PC-9 (cell line): ENCODE measurements at places on chromosomes 6 and 20. TPM values are rescaled to one million over a fixed set of nuclear protein-coding genes. Genes with fewer than 3 reads are reported as not detected.
A peak's percentile ranks its signal among the peaks of the same experiment; 100 is the strongest.

DNA sequence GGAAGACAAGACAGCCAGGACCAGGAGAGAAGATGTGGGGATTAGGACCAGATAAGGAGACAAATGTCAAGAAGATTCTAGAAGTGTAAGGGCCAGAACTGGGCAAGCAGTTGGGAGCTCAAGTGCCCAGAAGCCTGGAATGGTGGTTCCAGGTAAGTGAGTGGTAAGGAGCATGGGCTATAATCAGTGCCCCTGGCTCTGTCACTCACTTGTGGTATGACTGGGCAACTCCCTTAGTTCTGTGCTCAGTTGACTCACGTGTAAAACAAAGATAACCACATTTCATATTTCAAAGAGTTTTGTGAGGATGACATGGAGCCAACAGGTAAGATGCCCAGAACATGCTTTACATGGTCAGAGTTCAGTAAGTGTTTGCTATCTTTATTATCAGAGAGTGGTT is 11.2 kb downstream of the CCDC167 start:
- DNase-seq = no peak
- no peaks in the 10 kb centered on the region for H3K4me1 ChIP-seq
- no peaks in the 10 kb centered on the region for H3K36me3 ChIP-seq
- H3K27me3 ChIP-seq = no peaks in the 10 kb centered on the region

DNA sequence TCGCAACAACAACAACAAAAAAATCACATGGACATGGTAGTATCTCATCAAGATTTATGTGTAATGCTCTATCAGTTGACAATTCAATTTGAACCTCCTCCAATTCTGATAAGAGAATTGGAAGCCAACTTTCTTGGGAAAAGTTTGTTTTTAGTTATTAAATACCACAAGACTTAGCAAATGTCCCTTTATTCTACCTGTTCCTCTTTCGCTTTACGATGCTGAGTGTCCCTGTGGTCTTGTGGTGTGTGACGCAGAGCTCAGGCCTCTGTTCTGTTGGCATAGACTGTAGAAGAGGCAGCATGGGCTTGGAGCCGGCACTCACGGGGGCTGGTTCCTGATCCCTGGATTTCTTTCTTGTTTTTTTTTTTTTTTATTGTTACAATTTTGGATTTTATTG is 76.7 kb downstream of the PSMB1 start:
- no peak overlapping the region for H3K4me3 ChIP-seq
- peaks cover 92% of the 10 kb centered on the region for H3K27me3 ChIP-seq
- H3K36me3 ChIP-seq = no peaks in the 10 kb centered on the region
- no peaks in the 10 kb centered on the region for H3K4me1 ChIP-seq
- no peak for DNase-seq

- no peak for DNase-seq
- H3K4me1 ChIP-seq = peaks cover 18% of the 10 kb centered on the region
- no peak overlapping the region for H3K4me3 ChIP-seq
- no peaks in the 10 kb centered on the region for H3K36me3 ChIP-seq
- H3K27ac ChIP-seq = no peak overlapping the region
Measured at GRCh38 chr20:23214903-23215302, 128.8 kb upstream of the CD93 start.

DNA sequence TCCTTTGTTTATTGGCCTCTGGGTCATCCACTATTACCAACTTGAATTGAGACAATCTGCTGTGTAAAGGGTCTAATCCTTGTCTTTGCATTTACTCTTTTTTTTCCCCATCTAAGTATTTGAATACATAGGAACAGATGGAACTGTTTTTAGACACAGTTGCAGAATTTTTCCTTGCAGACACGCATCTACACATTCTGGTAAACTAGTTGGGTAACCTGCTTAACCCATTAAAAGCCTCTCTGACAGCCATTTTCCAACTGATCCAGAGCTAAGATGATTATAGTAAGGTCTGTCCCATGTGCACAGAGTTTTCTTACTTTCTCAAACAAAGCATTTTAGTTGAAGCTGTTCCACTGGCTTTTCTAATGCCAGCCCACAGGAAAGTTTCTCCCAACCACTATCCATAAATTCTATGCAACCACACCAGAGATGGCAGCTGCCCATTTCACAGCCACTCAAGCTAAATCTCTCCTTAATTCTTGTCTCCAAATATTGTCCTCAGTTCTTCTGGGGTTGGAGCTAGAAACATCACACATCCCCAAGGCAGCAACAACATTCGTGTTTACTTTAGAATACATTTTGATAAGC is 492.1 kb downstream of the MAFB start:
- peaks cover 11% of the 10 kb centered on the region; the same call in 1 of the 2 replicates for H3K27me3 ChIP-seq
- H3K36me3 ChIP-seq = no peaks in the 10 kb centered on the region
- no peak overlapping the region for H3K4me3 ChIP-seq
- H3K27ac ChIP-seq = no peak overlapping the region
- no peaks in the 10 kb centered on the region for H3K4me1 ChIP-seq
- no peak for DNase-seq

DNA sequence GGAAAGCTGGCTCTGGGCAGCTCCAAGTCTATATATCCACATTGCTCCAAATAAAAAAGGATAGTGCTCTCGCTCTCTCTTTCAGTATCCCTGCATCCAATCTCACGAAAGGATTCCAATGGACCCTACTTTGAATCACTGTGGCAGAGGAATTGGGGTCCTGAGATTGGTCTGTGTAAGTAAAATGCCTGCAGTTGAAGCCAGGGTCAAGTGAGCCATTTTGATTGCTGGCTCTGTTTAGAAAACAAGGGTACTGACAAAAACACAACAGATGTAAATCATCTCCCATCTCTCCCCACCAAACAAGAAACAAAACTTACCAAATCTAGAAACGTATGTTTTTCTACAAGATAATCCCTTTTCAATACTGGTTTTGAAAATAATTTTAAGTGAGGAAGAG is 45.6 kb downstream of the RSPO3 start:
- H3K4me3 ChIP-seq = no peak overlapping the region
- H3K4me1 ChIP-seq = no peaks in the 10 kb centered on the region
- H3K27ac ChIP-seq = no peak overlapping the region

Gene CEBPB
- 112 and 117 TPM in 2 replicates for total RNA-seq

Gene SCRT2
- total RNA-seq = not detected in 2 replicates

- DNase-seq = no peak
- H3K4me3 ChIP-seq = no peak overlapping the region
- H3K27me3 ChIP-seq = no peaks in the 10 kb centered on the region
- no peaks in the 10 kb centered on the region for H3K36me3 ChIP-seq
- no peak overlapping the region for H3K27ac ChIP-seq
Measured at GRCh38 chr6:25369433-25370177, 90.4 kb downstream of the CARMIL1 start.

- no peak for DNase-seq
- H3K4me1 ChIP-seq = no peaks in the 10 kb centered on the region
- H3K27ac ChIP-seq = no peak overlapping the region
- no peaks in the 10 kb centered on the region for H3K36me3 ChIP-seq
- peaks cover 83% of the 10 kb centered on the region for H3K27me3 ChIP-seq
- no peak overlapping the region for H3K4me3 ChIP-seq
Measured at GRCh38 chr6:107740496-107741190, 83.5 kb downstream of the SCML4 start.

- no peak overlapping the region for H3K4me3 ChIP-seq
- no peaks in the 10 kb centered on the region for H3K27me3 ChIP-seq
- H3K4me1 ChIP-seq = no peaks in the 10 kb centered on the region
- H3K36me3 ChIP-seq = no peaks in the 10 kb centered on the region
- DNase-seq = no peak
Measured at GRCh38 chr6:117960877-117961276, 53.8 kb downstream of the SLC35F1 start.

- H3K27me3 ChIP-seq = no peaks in the 10 kb centered on the region
- H3K27ac ChIP-seq = no peak overlapping the region
- H3K4me3 ChIP-seq = no peak overlapping the region
- peaks cover 6% of the 10 kb centered on the region; the same call in 1 of the 2 replicates for H3K4me1 ChIP-seq
- DNase-seq = no peak
- H3K36me3 ChIP-seq = no peaks in the 10 kb centered on the region
Measured at GRCh38 chr6:89357390-89357789, 4.9 kb upstream of the UBE2J1 start.

- DNase-seq = no peak
- H3K27me3 ChIP-seq = no peaks in the 10 kb centered on the region
- no peaks in the 10 kb centered on the region for H3K36me3 ChIP-seq
Measured at GRCh38 chr6:57216235-57217101, 5.6 kb downstream of the RAB23 start.

GRCh38 chr6:109187399-109188114 is 92.2 kb downstream of the CEP57L1 start:
- no peaks in the 10 kb centered on the region for H3K27me3 ChIP-seq
- H3K4me3 ChIP-seq = no peak overlapping the region
- H3K27ac ChIP-seq = no peak overlapping the region
- DNase-seq = peak; percentile 60
- no peaks in the 10 kb centered on the region for H3K4me1 ChIP-seq
- no peaks in the 10 kb centered on the region for H3K36me3 ChIP-seq

DNA sequence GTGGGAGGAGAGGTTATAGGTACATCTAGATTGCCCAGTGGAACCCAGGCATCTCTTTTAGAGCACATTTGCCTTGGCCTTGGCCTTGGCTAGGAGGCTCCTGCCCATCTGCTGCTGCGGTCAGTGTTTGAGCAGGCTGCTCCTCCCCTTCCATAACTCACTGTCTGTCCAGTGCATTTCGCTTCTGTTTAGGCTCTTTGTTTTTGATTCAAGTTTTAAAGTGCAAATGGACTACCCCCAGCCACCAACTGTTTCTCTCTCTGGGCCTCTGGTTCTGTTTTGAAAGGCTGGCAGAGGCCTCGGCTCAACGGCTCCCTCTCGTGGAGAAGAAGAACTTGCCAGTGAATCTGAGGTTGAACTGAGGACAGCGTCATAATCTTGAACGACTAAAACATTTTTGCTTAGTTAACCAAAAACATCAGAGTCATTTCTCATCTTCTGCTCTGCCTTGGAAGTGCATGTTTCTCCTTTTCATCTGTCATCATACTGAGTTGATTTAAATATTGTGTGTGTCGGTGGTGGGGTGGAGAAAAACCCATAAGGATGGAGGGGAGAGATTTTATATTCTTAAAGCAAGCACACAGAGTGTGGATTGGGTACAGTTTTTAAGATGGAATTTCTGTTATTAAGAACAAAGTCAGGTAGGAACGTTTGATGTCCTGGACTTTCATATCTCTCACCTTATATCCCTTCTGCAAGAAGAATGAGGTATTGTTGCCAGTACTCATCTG is 171.4 kb downstream of the DTNBP1 start:
- H3K27me3 ChIP-seq = no peaks in the 10 kb centered on the region
- no peak overlapping the region for H3K4me3 ChIP-seq
- no peaks in the 10 kb centered on the region for H3K4me1 ChIP-seq
- no peaks in the 10 kb centered on the region for H3K36me3 ChIP-seq

Gene CDKN1A
- 14.3 and 14.8 TPM in 2 replicates for total RNA-seq

DNA sequence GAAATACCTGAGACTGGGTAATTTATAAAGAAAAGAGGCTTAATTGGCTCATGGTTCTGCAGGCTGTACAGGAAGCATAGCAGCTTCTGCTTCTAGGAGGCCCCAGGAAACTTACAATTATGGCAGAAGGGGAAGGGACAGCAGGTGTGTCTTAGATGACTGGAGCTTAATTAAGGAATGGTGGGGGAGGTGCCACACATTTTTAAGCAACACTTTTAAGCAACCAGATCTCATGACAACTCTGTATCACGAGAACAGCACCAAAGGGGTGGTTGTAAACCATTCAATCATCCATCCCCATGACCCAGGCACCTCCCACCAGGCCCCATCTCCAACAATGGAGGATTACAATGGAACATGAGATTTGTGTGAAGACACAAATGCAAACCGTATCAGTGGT is 26.9 kb downstream of the FIG4 start:
- no peaks in the 10 kb centered on the region for H3K4me1 ChIP-seq
- no peaks in the 10 kb centered on the region for H3K27me3 ChIP-seq
- no peak overlapping the region for H3K27ac ChIP-seq
- H3K4me3 ChIP-seq = no peak overlapping the region
- 0 out of 2 replicates have a peak, but pooled peaks cover 6% of the 10 kb centered on the region for H3K36me3 ChIP-seq

- H3K27me3 ChIP-seq = peaks cover 98% of the 10 kb centered on the region
- no peak overlapping the region for H3K4me3 ChIP-seq
- H3K36me3 ChIP-seq = no peaks in the 10 kb centered on the region
- no peaks in the 10 kb centered on the region for H3K4me1 ChIP-seq
Measured at GRCh38 chr20:63126876-63127699, 88.8 kb downstream of the YTHDF1 start.

GRCh38 chr6:98539741-98540140 is 294.6 kb upstream of the POU3F2 start:
- DNase-seq = no peak
- no peak overlapping the region for H3K27ac ChIP-seq
- H3K4me1 ChIP-seq = no peaks in the 10 kb centered on the region
- no peaks in the 10 kb centered on the region for H3K36me3 ChIP-seq
- H3K4me3 ChIP-seq = no peak overlapping the region

DNA sequence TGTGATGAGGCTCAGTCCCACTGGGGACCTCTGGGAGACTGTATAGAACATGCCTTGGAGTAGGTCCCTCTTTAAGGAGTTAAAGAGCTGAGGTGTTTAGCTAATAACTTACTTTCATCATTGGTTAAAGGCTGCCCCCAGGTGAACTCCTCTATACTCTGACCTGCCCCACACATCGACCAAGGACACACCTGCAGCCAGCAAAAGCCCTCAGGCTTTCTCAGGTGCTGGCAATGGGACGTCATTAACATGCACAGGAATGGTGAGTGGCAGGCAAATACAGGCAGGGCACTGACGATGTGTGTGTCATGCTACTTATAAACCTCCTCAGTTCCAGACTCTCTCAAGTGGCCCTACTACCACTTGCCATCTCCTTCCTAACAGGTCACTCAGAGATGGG is 366.4 kb downstream of the KIF16B start:
- no peaks in the 10 kb centered on the region for H3K4me1 ChIP-seq
- no peak for DNase-seq
- no peaks in the 10 kb centered on the region for H3K36me3 ChIP-seq
- no peaks in the 10 kb centered on the region for H3K27me3 ChIP-seq

Gene STMND1
- total RNA-seq = 0.26 TPM in 1 of 2 replicates, not detected in the other

Gene GTSF1L
- not detected in 2 replicates for total RNA-seq

Gene SEC63
- total RNA-seq = 43.0 and 101 TPM in 2 replicates

Gene TRIM10
- not detected in 2 replicates for total RNA-seq

DNA sequence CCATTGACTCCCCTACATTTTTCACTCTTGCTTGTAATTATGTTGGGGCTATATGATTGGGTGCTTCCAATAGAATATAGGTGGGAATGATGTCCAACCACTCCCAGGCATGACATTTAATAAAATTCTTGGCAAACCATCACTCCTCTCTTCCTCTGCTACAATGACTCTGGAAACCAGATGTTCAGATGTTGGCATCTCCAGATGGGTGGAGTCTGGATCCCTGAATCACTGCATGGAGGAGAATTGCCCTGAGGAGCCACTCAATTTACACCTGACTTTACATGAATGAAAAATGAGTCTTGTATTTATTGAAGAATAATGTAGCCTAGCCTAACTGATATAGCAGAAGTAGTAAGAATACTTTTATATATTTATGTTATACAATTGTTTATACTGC is 306.7 kb upstream of the SUPT3H start:
- no peaks in the 10 kb centered on the region for H3K27me3 ChIP-seq
- H3K27ac ChIP-seq = no peak overlapping the region
- DNase-seq = no peak

Gene FAM209B
- not detected in 2 replicates for total RNA-seq

DNA sequence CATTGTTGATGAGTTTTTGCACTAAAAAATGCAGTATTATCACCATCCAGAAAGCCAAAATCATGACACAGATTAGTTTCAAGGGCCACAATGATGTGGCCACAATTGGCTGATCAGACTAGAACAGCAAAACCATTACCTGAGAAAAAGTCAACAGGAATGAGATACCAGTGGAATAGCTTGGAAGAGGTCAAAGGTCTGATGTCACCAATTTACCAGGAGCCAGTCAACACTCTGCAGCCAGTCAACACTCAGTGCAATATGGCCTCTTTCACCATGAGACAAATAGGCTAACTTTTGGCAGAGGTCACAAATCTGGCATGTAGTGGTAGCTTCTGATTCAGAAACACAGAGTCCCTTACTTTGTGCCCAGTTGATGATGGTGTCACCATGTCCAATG is 7.5 kb upstream of the ASIP start:
- no peaks in the 10 kb centered on the region for H3K27me3 ChIP-seq
- no peak for DNase-seq
